ENCODE measurements at places on chromosomes 4 and X. TPM values are rescaled to one million over a fixed set of nuclear protein-coding genes. Genes with fewer than 3 reads are reported as not detected.
A peak's percentile ranks its signal among the peaks of the same experiment; 100 is the strongest.

DNA sequence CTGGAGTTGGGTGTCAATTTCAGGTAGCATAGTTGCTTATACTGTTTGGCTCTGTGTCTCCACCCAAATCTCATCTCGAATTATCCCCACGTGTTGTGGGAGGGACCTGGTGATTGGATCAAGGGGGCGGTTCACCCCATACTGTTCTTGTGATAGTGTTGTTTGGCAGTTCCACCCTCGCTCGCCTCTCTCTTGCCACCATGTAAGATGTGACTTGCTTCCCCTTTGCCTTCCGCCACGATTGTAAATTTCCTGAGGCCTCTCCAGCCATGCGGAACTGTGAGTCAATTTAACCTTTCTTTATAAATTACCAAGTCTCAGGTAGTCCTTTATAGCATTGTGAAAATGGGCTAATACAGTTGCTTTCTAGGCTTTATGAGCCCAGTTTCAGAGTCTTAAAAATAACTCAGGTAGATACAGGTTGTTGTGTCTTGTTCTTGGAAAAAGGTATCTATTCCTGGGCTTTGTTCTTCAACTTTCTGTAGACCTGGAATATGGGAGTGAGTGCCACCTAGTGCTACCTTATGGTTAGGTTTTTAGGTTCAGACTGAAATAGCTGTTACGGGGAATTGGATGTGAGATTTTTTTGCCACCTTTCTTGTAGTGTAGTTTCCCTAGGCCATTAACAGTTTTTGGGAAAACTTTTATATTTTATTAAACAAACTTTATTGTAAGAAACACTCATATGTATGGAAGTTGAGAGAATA, 15.6 kb downstream of the PGK1 start:
- no peak overlapping the region for H3K4me3 ChIP-seq
- H3K27ac ChIP-seq, result no peak overlapping the region
- no peaks in the 10 kb centered on the region for H3K4me1 ChIP-seq
- H3K36me3 ChIP-seq, result peaks cover 4% of the 10 kb centered on the region

- H3K36me3 ChIP-seq, result peaks cover 43% of the 10 kb centered on the region
- H3K27ac ChIP-seq, result no peak overlapping the region
- DNase-seq, result no peak
- H3K4me3 ChIP-seq, result no peak overlapping the region
- no peaks in the 10 kb centered on the region for H3K27me3 ChIP-seq
Observed at GRCh38 chr4:158863296-158863695, 94.5 kb downstream of the FNIP2 start.

GRCh38 chrX:20665481-20665880, 398.8 kb upstream of the RPS6KA3 start:
- H3K36me3 ChIP-seq, result no peaks in the 10 kb centered on the region
- H3K27ac ChIP-seq, result no peak overlapping the region
- no peaks in the 10 kb centered on the region for H3K4me1 ChIP-seq
- H3K4me3 ChIP-seq, result no peak overlapping the region
- H3K27me3 ChIP-seq, result peaks cover 24% of the 10 kb centered on the region

DNA sequence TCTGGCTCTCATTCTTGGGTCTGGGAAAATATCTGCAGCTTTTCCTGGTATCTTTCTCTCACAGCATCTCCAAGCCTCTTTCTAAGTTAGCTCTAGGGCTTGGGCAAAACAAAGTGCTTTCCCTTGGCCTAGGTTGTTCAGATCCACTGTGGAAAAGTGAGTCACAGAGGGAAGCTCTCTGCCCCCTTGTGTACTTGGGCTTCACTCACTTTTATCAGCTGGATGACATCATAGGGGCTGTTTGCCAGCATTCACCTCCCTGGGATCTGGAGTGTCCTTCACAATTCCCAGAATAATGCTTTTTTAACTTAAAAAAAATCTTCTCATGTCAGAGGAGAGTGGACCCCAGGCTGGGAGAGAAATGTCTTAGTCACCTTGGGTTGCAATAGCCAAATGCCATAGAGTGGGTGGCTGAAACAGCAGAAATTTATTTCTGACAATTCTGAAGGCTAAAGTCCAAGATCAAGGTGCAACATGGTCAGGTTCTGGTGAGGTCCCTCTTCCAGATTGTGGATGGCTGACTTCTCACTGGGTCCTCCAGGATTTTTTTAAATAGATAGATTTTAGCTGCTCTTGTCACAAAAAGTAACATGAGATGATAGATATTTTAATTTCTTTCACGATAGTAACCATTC, 247.8 kb downstream of the SH2D1A start:
- H3K27ac ChIP-seq, result no peak overlapping the region
- no peaks in the 10 kb centered on the region for H3K4me1 ChIP-seq
- peak; percentile 1 for DNase-seq

DNA sequence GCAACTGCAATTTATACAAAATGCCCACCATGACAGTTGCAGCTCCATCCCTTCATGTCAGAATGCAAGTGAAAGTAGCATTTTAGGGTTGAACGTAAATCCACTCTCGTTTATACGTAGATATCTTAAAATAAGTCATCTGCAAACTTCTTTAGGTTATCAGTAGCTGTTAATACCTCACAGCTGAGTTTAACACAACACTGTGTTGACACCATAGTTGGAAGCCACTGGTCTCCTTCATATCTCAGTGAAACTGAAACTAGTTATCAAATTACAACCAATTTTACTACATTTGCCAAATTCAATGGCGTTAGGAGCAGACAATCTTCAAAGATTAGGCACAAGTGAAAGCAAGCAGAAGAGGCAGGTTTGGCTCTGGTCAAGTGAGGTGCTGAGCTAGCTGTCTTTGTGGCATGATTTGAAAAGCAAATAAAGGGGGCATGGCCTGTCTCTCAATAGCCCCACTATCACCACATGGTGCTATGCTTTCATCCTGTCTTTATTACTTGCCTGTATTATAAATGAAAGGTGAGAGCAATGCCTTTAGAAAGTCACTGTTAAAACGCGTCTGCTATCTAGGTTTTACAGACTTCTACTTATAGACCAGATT, 12.3 kb downstream of the PPP3CA start:
- no peaks in the 10 kb centered on the region for H3K36me3 ChIP-seq
- no peak for DNase-seq
- H3K4me1 ChIP-seq, result peaks cover 2% of the 10 kb centered on the region
- no peak overlapping the region for H3K4me3 ChIP-seq
- no peak overlapping the region for H3K27ac ChIP-seq

GRCh38 chr4:126242679-126243390, 928.1 kb downstream of the FAT4 start:
- peak; percentile 63 for DNase-seq
- no peaks in the 10 kb centered on the region for H3K4me1 ChIP-seq
- no peak overlapping the region for H3K4me3 ChIP-seq

- peaks cover 20% of the 10 kb centered on the region for H3K36me3 ChIP-seq
- H3K4me3 ChIP-seq, result no peak overlapping the region
- H3K27me3 ChIP-seq, result no peaks in the 10 kb centered on the region
Observed at GRCh38 chrX:49030283-49030682, 12.9 kb downstream of the TFE3 start.

GRCh38 chr4:150368667-150369066, 213.3 kb upstream of the MAB21L2 start:
- DNase-seq, result peak; percentile 41
- H3K4me1 ChIP-seq, result no peaks in the 10 kb centered on the region
- H3K36me3 ChIP-seq, result no peaks in the 10 kb centered on the region
- no peak overlapping the region for H3K27ac ChIP-seq

- H3K27me3 ChIP-seq, result peaks cover 29% of the 10 kb centered on the region
- no peaks in the 10 kb centered on the region for H3K4me1 ChIP-seq
- DNase-seq, result no peak
Observed at GRCh38 chr4:112771-113170, 11.5 kb upstream of the ZNF718 start.

GRCh38 chr4:74320559-74321118, 12.4 kb downstream of the EPGN start:
- no peaks in the 10 kb centered on the region for H3K4me1 ChIP-seq
- no peak overlapping the region for H3K4me3 ChIP-seq
- DNase-seq, result peak; percentile 70
- H3K27ac ChIP-seq, result no peak overlapping the region
- H3K27me3 ChIP-seq, result no peaks in the 10 kb centered on the region
- H3K36me3 ChIP-seq, result no peaks in the 10 kb centered on the region

GRCh38 chr4:98566361-98567008, 91.9 kb downstream of the TSPAN5 start:
- no peak overlapping the region for H3K27ac ChIP-seq
- H3K4me3 ChIP-seq, result no peak overlapping the region
- H3K36me3 ChIP-seq, result no peaks in the 10 kb centered on the region
- H3K4me1 ChIP-seq, result peaks cover 8% of the 10 kb centered on the region

GRCh38 chrX:116749943-116750342, 287.2 kb upstream of the CT83 start:
- no peak overlapping the region for H3K27ac ChIP-seq
- H3K4me1 ChIP-seq, result no peaks in the 10 kb centered on the region
- no peak overlapping the region for H3K4me3 ChIP-seq
- no peaks in the 10 kb centered on the region for H3K36me3 ChIP-seq
- DNase-seq, result no peak
- H3K27me3 ChIP-seq, result no peaks in the 10 kb centered on the region

DNA sequence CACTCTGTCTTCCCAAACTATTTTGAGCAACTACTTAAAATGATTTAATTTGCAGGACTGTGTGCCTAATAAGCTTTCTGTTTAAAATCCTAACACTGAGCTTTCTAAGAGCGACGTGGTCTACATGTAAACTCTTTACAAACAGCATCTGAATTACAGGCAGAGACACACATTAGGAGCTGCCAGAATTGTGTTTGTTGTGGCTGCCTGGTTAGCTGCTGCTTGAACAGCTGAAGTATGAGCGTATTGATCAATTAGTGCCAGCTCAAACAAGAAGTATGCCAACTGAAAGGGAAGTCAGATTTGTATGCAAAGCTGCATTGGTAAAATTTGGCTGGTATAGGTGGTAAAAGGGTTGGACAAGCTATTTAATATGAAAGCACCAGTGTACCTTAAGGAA, 384.4 kb downstream of the PCDH7 start:
- no peak overlapping the region for H3K4me3 ChIP-seq
- H3K36me3 ChIP-seq, result no peaks in the 10 kb centered on the region
- no peak for DNase-seq
- peaks cover 7% of the 10 kb centered on the region for H3K4me1 ChIP-seq
- no peaks in the 10 kb centered on the region for H3K27me3 ChIP-seq
- H3K27ac ChIP-seq, result no peak overlapping the region

GRCh38 chrX:38371641-38372040, 19.2 kb downstream of the OTC start:
- no peaks in the 10 kb centered on the region for H3K27me3 ChIP-seq
- no peak overlapping the region for H3K27ac ChIP-seq
- DNase-seq, result no peak
- H3K4me3 ChIP-seq, result no peak overlapping the region

DNA sequence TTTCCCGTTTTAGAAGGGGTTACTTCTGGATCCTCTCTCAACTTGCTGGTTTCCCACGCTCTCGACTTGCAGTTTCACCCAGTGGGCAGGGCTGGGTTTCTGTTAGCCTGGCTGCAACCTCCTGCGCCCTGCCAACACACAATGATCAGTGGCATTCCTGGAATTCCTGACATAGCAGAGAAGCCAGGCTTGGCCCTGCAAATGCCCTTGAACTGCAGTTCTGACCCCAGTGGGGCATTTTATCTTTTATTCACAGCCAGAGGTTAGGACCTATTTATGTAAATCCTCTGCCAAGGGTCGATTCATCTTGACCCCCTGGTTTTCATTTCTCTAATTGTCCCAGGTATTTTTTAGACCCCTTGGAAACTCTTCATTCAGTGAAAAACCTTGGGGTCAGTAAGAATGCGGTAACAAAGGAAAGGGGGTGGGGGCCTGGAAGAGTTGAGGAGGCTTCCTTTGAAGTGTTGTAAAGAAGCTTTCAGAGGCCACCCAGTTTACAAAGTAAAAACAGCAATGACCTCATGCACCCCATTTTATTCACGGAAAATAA, 217.6 kb downstream of the ZNF674 start:
- no peaks in the 10 kb centered on the region for H3K36me3 ChIP-seq
- peak; percentile 19 for DNase-seq
- H3K27ac ChIP-seq, result no peak overlapping the region
- peaks cover 4% of the 10 kb centered on the region for H3K27me3 ChIP-seq
- H3K4me3 ChIP-seq, result no peak overlapping the region
- no peaks in the 10 kb centered on the region for H3K4me1 ChIP-seq

DNA sequence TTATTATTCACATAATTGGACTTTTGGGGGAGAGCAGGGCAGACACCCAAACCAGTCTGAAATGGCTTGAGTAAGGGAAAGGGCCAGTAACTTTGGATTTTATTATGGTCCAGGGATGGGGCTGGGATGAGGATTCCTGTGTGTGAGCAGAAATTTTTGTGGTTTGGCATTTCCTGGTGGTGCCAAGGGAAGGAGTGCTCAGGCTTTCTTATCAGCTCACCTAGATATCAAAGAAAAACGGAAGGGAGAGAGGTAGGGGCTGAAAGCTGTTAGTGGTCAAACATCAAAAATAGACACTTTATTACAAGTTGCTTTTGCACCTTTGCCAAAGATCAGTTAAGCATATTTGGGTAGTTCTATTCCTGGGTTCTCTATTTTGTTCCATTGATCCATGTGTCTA, 128.5 kb upstream of the DIPK2B start:
- no peak overlapping the region for H3K4me3 ChIP-seq
- H3K36me3 ChIP-seq, result no peaks in the 10 kb centered on the region
- peaks cover 33% of the 10 kb centered on the region for H3K27me3 ChIP-seq
- DNase-seq, result no peak
- H3K27ac ChIP-seq, result no peak overlapping the region
- no peaks in the 10 kb centered on the region for H3K4me1 ChIP-seq

- no peaks in the 10 kb centered on the region for H3K36me3 ChIP-seq
- H3K27ac ChIP-seq, result peak overlapping the region; percentile 81
- DNase-seq, result no peak
- peaks cover 20% of the 10 kb centered on the region for H3K27me3 ChIP-seq
Observed at GRCh38 chrX:131792356-131792749, 230.7 kb upstream of the STK26 start.

- H3K4me1 ChIP-seq, result no peaks in the 10 kb centered on the region
- no peak overlapping the region for H3K27ac ChIP-seq
- H3K4me3 ChIP-seq, result no peak overlapping the region
- no peaks in the 10 kb centered on the region for H3K27me3 ChIP-seq
- DNase-seq, result no peak
Observed at GRCh38 chr4:3407171-3407771, 34.5 kb upstream of the HGFAC start.

GRCh38 chrX:70960730-70961129, 29.8 kb upstream of the SLC7A3 start:
- H3K36me3 ChIP-seq, result no peaks in the 10 kb centered on the region

GRCh38 chr4:8050555-8051206, 107.9 kb downstream of the ABLIM2 start:
- peak; percentile 97 for DNase-seq
- H3K36me3 ChIP-seq, result no peaks in the 10 kb centered on the region
- H3K4me3 ChIP-seq, result no peak overlapping the region
- no peaks in the 10 kb centered on the region for H3K27me3 ChIP-seq

- H3K27ac ChIP-seq, result no peak overlapping the region
- H3K27me3 ChIP-seq, result no peaks in the 10 kb centered on the region
- no peak overlapping the region for H3K4me3 ChIP-seq
- no peak for DNase-seq
- H3K4me1 ChIP-seq, result no peaks in the 10 kb centered on the region
Observed at GRCh38 chr4:123390846-123391456, 5.6 kb upstream of the SPRY1 start.

NR3C2 gene
- total RNA-seq, result 43.9 TPM

HPSE gene
- total RNA-seq, result 8.3 TPM

FMR1NB gene
- total RNA-seq, result not detected

KLKB1 gene
- total RNA-seq, result 0.67 TPM

SSX4B gene
- total RNA-seq, result not detected

SYTL5 gene
- 0.83 TPM for total RNA-seq

H2AZ1 gene
- total RNA-seq, result 156 TPM

ASMT gene
- 0.63 TPM for total RNA-seq

STK26 gene
- total RNA-seq, result 16.4 TPM

FBXW7 gene
- 29.6 TPM for total RNA-seq

SHROOM2 gene
- total RNA-seq, result 15.5 TPM

POLN gene
- total RNA-seq, result 3.7 TPM

Measured in lung (tissue), 17 donors.